T47D (cell line): ENCODE measurements at places on chromosomes 4 and X.
A peak's percentile ranks its signal among the peaks of the same experiment; 100 is the strongest.

DNA sequence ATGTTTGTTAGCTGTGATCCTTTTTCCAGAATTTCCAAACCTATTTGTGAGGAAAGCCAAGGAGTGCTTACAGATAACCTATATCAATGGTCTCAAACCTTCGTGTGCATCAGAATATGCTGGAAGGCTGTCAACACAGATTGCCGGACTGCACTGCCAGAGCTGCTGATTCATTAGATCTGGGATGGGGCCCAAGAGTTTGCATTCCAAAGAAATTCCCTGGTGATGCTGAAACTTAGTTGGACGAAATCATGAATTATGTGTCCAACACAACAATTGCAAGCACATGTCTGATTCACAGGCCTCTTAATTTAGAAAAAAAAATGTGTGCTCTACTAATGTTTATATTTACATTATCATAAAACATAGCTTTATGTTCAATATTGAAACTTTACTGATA is 544.0 kb upstream of the AMOT start:
- DNase-seq, result no peak

DNA sequence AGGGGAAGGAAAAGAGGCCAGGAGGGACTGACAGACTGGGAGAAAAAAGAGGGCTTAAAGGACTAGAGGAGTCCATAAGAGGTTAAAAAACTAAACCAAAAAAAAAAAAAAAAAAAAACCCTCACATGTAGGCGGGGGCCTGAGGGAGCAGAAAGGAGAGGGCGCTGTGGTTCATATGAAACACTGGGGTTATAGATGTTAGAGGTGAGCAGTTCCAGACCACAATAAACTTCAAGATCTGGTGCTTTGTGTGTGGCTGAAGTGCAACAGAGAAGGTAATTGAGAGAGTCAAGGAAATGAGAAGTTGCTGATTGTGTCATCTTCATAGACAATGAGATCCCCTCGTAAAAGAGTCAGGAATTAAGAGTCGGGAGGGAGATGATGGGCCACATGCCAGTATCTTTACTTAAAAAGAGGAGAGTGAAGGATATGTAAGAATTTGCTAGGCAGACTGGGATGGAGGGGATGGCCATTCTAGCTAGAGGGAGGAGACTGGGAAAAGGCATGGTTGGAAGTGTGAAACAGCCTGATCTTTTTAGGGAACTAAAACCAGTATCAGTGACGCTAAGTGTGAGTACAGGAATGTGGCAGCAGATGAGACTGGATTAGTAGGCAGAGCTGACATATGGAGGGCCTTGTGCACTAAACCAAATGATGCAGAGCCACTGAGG is 18.4 kb upstream of the OGT start:
- no peak for DNase-seq

DNA sequence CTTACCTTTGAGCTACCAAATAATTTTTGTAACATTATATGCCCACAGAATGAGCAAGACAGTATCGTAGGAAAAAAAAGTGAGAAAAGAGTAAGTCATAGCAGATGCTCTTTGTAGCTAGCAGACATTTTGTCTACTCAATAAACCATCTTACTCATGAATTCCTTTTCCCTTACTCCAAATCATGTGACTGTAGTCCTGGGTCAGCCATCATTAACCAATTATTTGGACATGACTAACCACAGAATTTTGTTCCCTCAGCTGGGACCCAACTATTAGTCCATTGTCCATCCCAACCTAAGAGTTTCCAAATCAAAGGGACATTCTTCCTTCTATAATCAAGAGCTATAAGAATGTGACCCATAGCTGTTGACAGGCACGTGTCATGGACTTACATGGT is 11.4 kb downstream of the UBE2D3 start:
- DNase-seq, result no peak

- no peak for DNase-seq
These were observed 117.8 kb downstream of the AFF1 start for GRCh38 chr4:87052615-87053014.

GRCh38 chr4:179352221-179352620 is 1910.0 kb upstream of the AGA start:
- no peak for DNase-seq

DNA sequence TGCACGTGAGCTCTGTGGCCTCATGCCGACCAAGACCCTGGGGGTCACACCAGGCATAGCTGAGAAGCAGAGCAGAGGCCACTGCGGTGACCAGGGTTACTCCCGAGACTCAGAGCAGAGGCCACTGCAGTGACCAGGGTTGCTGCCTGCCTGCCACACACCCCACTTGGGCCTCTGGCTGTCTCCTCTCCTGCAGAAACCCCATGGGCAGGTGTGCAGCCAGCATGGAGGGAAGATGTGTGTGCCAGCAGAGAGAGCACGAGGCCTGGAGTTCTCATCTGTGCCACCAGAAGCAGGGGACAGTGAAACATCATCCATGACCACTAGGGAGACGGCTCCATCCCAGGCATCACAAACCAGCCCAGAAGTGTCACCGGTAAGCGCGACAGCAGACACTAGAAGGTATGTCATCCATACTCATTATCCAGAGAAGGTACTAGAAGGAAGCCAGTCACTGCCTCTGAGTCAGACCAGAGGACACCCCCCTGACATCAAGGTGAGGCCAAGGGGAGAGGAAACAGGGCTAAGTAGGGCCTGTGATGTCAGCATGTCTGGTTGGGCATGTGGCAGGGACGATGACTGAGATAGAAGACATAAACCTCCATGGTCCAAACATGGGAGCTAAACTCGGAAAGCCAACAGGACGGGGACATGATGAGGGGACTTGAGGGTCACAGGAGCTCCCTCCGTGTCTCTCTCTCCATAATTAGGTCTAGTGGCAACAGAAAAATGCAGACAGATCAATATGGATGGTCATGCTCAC is 24.2 kb upstream of the SPON2 start:
- DNase-seq, result no peak

DNA sequence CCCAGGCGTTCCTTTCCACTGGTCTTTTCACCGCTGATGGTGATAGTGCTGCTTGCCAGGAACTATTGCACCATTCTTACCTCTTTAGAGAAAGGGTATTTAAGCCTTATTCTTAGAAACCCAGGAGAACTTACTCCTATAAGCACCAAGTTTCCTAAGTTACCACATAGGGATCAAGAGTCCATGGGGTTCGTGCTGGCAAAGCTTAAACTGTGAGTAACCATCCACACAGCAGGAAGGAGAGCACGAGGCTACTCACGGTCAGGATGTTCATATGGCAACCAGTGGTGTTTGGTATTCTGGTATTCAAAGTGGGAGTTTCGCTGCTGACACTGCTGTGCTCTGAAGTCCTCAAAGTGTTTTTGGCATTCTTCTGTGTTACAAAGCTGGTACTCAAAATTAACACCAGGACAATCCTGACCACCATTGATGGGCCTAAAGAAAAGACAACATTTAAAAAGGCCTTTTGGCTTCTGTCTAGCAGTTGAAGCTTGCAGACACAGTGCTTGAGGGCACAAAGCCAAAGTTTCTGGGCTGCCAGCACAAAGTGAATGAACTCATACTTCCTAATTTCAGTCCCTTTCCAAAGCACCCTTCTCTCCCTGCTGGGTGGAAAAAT is 256.9 kb downstream of the ADAMTS3 start:
- DNase-seq, result peak; percentile 16

DNA sequence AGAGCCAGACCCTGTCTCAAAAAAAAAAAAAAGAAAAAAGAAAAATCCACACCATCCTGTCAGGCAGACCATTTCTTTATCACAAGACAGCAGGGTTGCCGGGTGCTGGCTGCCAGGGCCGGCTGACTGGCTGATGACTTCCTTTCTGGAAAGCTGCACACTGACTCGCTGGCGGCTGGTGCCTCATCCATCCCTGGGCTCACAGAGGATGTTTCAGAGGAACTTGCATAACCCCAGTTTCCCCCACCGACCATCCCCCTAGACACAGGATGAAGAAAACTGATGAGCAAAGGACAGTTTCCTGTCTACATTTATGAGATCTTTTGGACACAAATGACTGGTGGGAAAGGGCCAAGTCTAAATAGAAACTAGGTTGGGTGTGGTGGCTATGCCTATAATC is 14.1 kb downstream of the HPSE start:
- DNase-seq, result no peak

DNA sequence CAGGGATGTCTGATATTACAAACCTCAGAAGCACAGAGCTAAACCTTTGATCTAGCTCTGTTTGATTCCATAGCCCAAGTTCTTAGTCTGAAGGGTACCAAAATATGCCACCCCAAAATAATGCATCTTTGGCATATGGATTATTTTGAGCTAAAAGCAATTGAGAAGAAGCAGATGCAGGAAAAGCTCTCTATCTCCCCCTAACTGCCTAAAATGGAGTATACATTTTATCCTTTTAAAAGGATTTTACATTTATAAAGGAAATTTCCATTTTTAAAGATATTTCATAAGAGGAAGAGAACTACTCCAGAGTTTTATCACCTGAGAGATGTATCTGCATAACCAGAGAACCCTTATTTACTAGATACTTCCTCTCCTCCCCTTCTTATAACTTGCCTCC is 158.7 kb downstream of the ZNF674 start:
- DNase-seq, result no peak

DNA sequence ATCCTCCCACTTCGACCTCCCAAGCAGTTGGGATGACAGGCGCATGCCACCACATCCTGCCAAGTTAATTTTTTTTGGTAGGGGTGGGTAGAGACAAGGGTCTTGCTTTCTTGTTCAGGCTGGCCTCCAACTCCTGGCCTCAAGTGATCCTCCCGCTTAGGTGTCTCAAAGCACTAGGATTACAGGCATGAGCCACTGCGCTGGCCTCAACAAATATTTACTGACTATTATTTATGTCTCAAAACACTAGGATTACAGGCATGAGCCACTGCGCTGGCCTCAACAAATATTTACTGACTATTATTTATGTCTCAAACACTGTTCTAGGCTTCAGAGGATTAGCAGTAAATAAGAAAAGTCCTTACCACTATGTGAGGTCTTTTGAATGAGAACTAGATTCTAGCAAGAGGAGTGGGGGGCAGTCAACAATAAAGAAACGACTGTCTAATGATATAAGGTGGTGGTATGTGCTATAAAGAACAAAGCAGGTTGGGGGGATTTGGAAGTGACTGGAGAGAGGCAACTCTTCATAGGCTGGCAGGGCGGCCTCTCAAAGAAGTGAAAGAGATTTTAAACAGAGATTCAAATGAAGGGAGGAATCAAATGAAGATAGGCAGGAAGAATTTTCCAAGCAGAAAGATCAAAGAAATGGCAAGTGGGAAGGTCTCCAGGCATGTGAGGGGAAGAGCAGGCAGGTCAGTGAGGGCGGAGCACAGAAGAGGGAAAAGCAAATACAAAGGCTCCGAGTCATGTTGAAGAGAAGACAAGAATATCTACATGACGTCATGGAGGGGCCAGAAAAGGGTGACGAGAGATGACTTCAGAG is 12.7 kb upstream of the ACSL1 start:
- peak; percentile 62 for DNase-seq

GRCh38 chr4:53233114-53233795 is 132.6 kb downstream of the SCFD2 start:
- DNase-seq, result no peak

DNA sequence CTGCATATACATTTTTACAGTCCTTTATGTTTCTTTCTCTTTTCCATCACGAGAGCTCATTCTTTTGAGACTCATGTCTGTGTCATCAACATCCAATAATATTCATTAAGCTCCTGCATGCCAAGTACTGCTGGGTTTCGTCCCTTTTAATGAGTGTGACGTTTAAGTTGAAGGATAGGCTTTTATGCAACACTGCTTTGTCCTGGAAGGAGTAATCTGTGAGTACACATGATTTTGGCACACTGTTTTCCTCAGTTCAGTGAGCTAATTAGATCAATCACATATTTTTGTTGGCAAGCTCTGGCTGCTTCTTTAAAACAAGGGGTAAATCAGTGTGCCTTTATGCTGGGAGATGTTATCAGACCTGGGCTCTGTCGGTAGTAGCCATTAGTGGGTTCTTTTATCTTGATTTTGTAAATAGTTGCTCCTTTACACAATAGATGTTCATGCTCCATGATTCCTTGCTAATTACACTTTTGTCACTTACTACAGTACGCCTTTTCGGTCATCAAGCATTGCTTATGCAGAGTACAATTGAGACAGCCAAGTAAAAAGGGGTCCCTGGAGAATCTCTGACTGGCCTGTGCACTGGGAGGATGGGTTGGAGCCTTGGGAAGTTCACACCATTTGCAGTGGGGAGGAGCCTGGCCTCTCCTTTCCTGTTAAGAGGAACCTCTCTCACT is 132.6 kb downstream of the FHIP1A start:
- DNase-seq, result no peak

DNA sequence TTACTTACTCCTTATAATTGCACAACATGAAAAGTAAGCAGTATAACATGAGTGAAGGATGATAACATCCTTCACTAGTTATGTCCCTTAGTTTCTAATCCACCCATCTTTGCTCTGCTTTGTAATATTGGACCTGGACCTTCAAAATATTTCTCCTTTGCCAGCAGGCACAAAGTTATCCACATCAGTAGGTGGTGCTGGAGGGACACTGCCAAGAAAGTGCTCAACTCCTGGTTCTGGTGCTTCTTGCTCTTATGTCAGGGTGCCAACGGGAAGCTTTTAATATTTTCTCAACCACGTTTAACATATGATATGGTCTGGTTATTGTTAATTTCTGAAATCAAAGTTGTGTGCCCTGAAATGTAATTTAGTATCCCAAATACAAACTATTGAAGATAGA is 49.1 kb downstream of the TMEM165 start:
- DNase-seq, result peak; percentile 68

DNA sequence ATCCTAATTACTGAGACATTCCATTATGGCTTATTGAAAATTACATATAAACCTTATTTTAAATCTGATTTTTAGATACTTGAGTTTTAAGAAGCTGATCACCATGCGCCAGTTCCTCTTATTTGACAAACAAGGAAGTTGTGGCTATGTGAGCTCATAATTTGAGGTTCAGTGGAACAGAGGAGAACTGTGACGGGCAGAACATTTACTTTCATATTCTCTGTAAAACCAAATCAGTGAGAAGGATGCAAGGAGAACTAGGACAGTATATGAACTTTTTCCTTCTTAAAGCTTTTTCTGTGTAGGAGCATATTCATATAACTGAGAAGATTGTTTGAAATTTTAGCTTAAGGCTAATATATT is 25.3 kb downstream of the STIM2 start:
- no peak for DNase-seq

GRCh38 chr4:142984871-142985585 is 138.9 kb upstream of the INPP4B start:
- DNase-seq, result no peak

DNA sequence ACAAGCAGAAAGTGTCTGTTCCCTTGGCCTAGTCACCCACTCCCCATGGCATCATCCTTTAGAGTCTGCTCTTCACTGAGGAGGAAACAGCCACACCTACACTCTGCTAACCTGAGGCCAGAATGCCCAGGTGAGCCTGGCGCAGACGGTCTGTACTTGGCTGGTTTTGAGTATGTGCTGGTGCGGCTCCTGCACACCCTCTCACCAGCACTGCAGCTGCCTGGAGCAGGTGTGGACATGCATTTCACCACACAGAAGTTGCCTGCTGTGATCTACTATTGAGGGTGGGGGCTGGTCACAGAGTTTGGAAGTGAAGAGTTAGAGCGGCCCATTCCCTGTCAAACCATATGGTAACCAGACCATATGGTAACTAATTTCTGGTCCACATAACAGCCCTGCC is 39.5 kb downstream of the KANTR start:
- no peak for DNase-seq
